ENCODE measurements at places on chromosomes 16 and 17. TPM values are rescaled to one million over a fixed set of nuclear protein-coding genes. Genes with fewer than 3 reads are reported as not detected.
A peak's percentile ranks its signal among the peaks of the same experiment; 100 is the strongest.

DNA sequence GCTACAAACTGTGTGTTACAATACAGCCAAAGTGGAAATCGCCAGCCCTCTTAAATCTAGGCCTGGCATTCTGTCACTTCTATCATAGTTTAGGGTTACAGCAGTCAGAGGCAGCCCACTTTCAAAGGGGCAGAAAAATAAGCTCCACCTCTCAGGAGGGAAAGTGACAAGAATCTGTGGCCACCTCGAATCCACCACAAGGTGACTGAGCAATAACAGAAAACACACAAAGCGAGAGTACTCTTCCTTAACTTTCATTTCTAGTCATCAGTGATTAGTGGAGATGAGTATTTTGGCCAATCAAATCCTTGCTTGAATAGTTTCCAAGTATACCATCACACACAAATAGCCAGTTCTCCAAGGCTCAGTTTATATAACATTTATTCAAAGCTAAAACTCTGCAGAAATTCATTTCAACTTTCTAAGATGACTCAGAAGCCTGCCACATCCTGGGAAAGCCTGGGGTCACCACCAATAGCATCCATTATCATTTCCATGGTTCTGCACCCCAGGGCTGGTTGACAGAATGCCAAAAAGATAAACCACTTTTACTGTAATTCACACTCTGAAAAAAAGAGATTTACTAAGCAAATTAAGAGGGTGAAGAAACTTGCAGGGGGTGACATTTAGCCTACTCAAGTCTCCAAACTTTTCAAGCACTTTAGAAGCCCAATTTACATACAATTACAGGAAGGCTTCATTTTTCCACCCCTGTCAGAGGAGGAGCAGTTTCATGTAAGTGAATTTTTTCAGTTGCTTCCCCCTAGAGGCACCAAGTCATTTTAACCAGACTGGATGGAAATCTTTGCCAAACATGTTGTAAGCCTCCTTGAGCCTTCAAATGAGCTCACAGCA lies 66.8 kb downstream of the SALL1 start:
- no peak for DNase-seq

GRCh38 chr17:81449351-81449750 lies 54.1 kb downstream of the BAHCC1 start:
- no peak for DNase-seq

- peak; percentile 15 for DNase-seq
Observed at GRCh38 chr16:71568551-71568950, 8.3 kb downstream of the TAT start.

FBXL16 gene
- 0.26 TPM for total RNA-seq

DNA sequence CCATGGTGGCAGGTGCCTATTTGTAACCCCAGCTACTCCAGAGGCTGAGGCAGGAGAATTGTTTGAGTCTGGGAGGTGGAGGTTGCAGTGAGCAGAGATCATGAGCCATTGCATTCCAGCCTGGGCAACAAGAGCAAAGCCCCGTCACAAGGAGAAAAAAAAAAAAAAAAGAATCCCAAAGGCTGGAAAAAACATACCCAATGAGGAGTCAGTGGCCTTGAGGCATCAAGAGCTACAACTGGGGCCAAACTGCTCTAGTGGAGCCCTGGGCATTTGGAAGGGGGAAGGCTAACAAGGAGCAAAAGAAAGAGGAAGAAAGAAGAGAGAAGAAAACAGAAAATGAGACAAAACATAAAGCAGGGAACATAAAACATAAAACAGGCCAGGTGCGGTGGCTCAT lies 6.9 kb downstream of the CHST6 start:
- no peak for DNase-seq

DNA sequence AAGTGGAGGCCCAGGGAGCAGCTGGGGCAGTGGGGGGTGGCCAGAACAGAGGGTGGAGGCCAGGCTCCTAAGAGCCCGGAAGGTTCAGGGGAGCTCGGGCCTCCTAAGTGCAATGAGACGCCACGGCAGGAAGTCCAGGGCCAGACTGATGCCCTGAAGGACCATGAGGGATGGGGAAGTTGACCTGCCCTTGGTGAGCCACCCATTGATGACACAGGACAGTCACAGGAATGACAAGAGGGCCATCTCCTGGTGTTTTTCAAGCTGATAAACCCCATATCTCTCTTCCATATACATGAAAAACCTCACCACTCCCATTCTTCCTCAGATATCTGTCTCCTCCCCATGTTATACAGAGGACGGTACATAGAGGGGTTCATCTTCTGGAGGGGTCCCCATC lies 5.8 kb upstream of the MRPL58 start:
- DNase-seq, result no peak

- DNase-seq, result no peak
Observed at GRCh38 chr16:8120001-8120400, 470.3 kb downstream of the TMEM114 start.

- no peak for DNase-seq
Observed at GRCh38 chr17:79648181-79648831, 37.5 kb upstream of the RBFOX3 start.

CCL16 gene
- total RNA-seq, result 0.21 TPM

DNA sequence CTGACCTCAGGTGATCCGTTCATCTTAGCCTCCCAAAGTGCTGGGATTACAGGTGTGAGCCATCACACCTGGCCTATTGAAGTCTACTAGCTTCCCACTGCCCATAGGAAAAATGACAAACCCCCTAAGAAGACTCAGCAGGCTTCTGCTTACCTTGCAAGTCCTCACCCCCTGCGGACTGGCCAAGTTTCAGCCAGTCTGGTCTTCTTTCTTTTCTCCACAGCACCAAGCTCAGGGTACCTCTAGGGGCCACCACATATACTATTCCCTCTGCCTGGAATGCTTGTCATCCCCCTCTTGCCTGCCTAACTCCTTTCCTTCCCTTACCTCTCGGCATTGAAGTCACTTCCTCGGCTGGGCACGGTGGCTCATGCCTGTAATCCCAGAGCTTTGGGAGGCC lies 31.2 kb downstream of the ABCC3 start:
- DNase-seq, result no peak

DNA sequence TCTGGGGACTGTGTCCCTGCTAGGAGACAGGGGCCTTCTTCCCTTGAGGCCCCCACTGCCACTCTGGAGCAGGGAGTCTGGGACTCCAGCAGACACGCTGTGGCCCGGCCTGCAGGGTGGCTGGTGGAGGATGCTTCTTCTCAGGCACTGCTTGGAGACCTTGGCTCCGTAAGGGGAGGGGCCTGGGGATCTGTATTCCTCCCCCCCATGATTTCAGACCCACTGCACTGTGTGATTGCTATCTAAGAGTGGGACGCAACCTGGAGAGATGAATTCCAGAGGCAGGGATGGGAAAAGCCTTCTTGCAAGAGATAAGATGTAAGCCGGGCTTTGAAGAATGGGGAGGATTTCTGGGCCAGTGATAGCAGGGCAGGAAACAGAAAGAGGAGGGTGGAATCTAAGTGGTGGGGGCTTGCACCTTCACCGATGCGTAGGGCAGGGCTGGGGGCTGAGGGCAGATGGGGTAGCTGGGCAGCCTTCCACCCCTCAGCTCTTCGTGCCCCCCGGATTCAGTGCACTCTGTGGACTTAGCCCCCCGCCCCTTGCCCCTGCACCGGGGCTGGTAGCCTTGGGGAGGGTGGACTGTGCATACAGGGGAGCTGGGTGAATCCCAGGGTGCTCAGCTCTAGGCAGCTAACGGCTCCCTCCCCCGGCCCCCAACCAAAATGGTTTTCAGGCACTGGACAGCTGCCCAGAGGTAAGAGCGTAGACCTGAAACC lies 5.2 kb upstream of the GSE1 start:
- DNase-seq, result no peak

HOXB5 gene
- 0.16 TPM for total RNA-seq

- no peak for DNase-seq
Observed at GRCh38 chr17:2093349-2093748, 38.4 kb downstream of the HIC1 start.

DNA sequence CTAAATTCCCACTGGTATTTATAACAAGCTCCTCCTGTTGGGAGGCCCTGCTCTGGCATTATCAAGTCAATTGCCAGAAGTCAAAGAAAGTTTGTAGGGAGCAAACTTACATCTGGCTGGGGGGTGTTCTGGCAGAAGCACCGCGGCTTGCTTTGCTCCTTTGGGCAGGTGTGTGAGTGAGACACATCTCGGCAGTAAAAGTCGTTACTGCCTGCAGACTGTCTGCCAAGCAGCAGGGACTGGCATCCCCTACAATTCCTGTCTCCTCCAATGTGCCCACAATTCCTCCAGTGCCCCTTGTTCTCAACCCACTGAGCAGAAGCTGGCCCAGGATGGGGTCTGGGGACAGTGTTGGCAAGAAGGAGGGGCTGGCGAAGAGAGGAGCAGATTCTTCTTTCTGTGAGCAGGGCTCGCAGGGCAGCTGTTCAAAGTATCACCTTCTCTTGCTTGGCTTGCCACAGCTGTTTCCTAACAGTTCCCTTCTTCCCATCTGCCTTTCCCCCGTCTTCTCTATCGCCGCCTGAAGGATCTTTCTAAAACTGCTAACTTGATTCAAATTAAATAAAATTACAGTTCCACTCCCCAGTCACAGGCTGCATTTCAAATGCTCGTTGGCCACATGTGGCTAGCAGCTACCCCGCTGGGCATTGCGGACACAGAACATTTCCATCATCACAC lies 30.2 kb downstream of the SPACA3 start:
- DNase-seq, result no peak

DNA sequence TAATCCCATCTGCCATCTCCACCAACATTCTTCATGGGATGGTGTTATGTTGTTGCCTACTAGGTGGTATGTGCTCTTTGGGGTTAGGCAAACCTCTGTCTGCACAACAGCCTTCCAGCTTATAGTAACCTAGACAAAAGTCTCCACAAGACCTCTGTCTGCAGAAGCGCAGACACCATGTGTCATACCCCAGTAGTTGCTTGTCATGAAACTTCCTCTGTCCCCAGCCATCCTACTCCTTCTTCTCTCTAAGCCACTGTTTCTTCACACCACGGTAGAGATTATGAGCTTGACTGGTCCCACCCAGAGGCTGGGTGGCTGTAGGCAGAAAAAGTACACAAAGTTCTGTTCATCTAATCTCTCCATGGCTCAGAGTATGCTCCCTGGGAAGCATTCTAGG lies 100.3 kb downstream of the MAF start:
- DNase-seq, result no peak

- DNase-seq, result no peak
Observed at GRCh38 chr17:37737081-37737480, 7.8 kb downstream of the HNF1B start.

KRTAP9-8 gene
- not detected for total RNA-seq

NPIPA7 gene
- 7.7 TPM for total RNA-seq

TMEM114 gene
- not detected for total RNA-seq

AFMID gene
- 23.5 TPM for total RNA-seq

CACNG3 gene
- not detected for total RNA-seq

DNA sequence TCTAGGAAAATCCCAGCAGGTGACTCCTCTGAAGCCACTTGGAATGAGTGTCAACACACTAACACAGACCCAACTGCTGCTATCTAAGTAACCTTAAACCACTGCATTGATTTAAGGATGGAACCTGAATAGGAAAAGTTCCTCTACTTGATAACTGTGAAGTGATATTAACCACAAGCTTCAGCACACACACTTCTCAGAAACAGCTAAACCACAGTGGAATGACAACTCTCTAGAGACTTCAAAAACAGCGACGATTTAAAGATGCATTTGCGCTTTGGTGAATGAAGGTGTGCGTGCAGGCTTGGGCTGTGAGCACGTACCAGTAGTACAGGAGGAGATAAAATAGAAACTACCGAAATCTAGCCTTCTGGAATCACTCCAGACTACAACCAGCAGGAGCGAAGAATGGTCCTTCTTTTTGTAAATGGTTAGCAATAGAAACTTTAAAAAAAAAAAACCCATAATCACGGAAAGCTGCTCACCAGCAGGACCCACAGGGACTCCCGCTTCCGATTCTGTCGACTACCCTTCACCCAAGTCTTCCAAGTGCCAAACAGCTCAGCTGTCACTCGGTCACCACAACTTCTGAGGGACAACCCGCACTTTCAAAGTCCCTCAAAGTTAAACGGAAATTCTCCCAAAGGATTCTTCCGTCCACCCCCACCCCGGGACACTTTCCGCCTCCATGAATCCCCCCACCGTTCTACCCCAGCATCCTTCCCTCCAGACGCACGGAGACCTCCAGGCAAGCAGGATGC lies 137.7 kb upstream of the CORO6 start:
- no peak for DNase-seq

ENO3 gene
- 31.5 TPM for total RNA-seq

Measured in urinary bladder (tissue), 4 donors.